ENCODE measurements at places on chromosomes 2 and 18.

DNA sequence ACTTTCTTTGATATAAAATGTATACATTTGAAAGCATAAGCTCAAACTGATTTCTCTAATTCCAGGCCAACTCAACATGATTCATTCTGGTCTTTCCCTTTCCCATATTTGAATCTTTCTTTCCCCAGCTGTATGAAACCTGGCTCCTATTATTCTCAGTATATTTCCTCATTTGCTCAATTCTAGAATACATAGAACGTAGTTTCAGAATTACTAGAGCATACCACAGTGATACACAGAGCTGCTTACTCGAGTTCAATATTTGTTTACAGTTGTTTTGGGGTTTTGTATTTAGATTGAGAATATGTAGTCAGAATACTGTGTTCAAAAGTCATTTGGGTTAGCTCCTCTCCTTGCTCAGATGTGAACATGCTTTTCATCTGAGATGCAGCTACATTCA, 43.0 kb downstream of the TNFRSF11A start:
- no peak for DNase-seq

GRCh38 chr2:152175012-152175367, 573 bp downstream of the STAM2 start:
- DNase-seq: no peak

GRCh38 chr2:179049546-179050311, at the start of gene CCDC141:
Gene CCDC141, minus strand, starts transcription at chr2:179050137. Its CDS starts 196 bp downstream, at chr2:179049941.
- no peak for DNase-seq

- DNase-seq: no peak
Observed at GRCh38 chr2:72145289-72145657, 2.4 kb downstream of the CYP26B1 start.

DNA sequence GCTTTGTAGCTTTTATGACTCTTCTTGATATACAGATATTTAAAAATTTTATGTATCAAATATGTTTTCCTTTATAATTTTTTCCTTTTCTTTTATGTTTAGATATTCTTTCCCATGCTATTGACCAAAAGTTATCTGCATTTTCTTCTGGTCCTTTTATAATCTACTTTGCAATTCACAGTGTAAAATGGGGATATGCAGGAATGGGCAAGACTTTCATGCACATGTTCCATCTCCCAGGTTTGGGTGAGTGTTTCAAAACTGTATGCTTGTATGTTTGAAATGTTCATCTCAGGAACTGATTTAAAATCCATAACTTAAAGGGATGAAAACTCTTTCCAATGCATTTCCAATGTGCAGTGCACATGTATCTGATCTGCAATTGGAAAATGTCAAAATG, 199.9 kb downstream of the MEIS1 start:
- DNase-seq: no peak

GRCh38 chr2:182668671-182669070, 47.4 kb upstream of the DNAJC10 start:
- no peak for DNase-seq

- no peak for DNase-seq
Observed at GRCh38 chr2:197304556-197305011, 6.0 kb downstream of the ANKRD44 start.

- no peak for DNase-seq
Observed at GRCh38 chr2:139409212-139409611, 629.0 kb upstream of the NXPH2 start.

- no peak for DNase-seq
Observed at GRCh38 chr2:173290046-173290445, 64.6 kb upstream of the CDCA7 start.

GRCh38 chr2:7736646-7737305, 819.6 kb downstream of the RNF144A start:
- DNase-seq: peak; percentile 7

GRCh38 chr2:205405194-205405593, 277.1 kb upstream of the NRP2 start:
- DNase-seq: no peak

- DNase-seq: peak; percentile 93
Observed at GRCh38 chr2:188975497-188976102, 1.4 kb downstream of the COL3A1 start.

DNA sequence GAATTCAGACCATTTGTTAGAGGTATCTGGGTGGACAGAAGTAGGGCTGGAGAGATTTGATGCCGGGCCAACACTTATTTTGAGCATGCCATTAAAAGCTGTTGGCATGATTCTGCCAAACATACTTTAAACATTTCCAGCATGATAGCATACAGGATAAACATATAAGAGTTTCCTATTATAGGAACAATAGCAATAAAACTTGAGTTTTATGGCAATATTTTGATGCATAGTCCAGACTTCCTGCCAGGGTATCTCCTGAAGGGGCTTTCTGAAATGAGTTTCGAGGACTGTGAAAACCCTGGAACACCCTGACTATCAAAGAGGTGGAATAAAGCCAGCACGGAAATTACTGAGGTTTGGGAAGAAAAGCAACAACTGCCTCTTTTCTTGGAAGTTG, 1398.0 kb upstream of the NXPH2 start:
- DNase-seq: no peak

DNA sequence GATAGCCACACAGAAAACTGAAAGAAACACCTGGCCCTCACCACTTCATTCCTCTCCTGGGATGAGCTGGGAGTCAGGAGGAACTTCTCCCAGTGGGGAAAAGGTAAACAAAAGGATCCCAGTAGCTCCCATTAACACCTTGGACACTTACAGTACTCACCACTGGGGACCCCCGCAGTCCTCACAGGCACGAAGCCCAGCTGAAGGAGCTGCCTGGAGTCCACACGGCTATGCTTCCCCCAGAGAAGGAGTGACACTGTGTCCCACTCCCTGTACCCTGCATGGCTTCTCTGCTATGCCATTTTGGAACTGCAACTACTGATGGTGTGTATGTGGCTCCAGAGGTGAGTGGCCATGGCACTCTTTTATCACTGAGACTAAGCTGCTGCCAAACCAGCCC, 1565.1 kb downstream of the LRP1B start:
- DNase-seq: no peak

DNA sequence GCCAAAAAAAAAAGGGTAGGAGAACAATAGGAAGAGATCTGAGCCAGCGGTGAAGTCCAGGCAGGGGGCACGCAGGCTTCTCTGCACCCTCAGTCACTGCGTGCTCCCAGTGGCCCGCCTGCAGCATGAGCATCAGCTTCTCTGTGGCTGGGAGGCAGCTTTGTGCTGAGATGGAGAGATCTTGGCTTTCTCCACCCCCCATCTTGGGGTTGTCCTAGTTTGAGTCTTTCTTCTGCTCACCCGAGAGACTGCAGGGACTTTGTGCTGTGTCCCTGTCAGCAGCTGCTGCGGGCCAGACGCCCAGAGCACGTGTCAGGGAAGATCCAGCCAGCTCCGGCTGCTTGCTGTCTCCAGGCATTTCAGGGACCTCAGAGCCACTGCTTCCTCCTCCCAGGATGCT, 20.3 kb downstream of the TRAPPC12 start:
- DNase-seq: no peak

- DNase-seq: no peak
Observed at GRCh38 chr2:88753833-88754584, 62.5 kb downstream of the RPIA start.

GRCh38 chr2:234745347-234745746, 206.5 kb upstream of the SH3BP4 start:
- DNase-seq: no peak

DNA sequence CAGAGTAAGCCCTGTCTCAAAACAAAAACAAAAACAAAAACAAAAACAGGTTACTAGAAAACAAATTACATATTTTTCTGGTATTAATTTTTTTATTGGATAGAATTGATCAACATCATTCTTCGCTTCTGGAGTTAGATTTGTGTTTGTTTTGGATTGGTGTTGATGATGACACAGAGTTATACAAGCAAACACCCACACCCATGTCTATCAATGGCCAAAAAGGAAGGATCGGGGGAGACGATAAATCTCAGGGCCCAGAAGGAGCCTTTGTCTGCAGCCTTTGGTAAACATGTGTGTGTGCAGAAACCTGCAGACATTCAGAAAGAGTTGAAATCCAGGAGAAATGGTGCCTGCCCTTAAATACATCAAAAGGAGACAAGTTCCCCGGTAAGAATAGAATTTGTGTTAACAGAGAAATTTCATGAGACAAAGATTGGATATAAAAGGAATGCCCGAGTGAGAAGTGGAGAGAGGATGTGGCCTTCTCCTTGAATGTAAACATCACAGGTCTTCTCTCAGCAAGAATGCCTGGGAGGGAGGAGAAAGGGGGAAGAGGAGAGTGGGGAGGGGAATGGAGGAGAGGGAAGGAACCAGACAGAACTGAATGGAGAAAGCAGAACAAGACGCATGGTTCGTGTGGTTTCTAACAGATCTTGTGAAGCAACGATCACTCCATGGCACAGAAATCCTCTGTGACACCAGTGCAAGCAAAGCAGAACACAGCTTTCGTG, 40.4 kb upstream of the TMEM178A start:
- no peak for DNase-seq

GRCh38 chr18:26473672-26474071, 74.7 kb downstream of the KCTD1 start:
- DNase-seq: no peak

GRCh38 chr2:112055730-112056625, 909 bp downstream of the TMEM87B start:
- DNase-seq: peak; percentile 89

DNA sequence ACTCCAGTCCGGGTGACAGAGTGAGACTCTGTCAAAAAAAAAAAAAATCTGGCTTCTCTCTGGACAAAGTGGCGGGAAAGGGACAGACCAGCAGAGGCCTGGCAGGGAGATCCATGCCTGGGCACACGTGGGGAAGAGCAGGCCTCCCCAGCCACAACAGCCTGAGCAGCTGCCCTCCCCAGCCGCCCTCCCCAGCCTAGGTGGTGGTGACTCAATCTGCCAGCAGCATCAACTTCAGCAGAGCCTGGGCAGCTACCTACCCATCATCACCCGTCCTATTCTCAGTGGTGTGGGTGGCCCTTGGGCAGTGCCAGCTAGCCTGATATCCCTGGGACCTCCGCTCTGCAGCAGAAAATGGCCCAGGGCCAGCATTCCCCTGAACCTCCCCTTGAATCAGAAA, 612.4 kb downstream of the FBXO15 start:
- DNase-seq: no peak

- DNase-seq: no peak
Observed at GRCh38 chr18:58820251-58820650, 44.4 kb upstream of the ZNF532 start.

- DNase-seq: no peak
Observed at GRCh38 chr2:106076941-106077340, 117.2 kb downstream of the UXS1 start.

DNA sequence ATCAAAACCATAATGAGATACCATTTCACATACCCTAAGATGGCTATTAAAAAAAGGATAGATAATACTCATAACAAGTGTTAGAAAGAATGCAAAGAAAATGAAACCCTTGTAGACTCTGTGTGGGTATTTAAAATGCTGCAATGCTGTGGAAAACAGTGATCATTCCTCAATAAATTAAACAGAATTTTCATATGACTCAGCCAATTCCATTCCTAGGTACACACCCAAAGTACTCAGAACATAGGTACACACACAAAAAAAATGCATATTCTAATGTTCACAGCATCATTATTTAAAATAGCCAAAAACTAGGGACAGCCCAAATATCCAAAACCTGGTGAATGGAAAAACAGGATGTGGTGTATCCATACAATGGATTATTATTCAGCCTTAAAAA, 502.3 kb downstream of the KCNJ3 start:
- DNase-seq: no peak

DNA sequence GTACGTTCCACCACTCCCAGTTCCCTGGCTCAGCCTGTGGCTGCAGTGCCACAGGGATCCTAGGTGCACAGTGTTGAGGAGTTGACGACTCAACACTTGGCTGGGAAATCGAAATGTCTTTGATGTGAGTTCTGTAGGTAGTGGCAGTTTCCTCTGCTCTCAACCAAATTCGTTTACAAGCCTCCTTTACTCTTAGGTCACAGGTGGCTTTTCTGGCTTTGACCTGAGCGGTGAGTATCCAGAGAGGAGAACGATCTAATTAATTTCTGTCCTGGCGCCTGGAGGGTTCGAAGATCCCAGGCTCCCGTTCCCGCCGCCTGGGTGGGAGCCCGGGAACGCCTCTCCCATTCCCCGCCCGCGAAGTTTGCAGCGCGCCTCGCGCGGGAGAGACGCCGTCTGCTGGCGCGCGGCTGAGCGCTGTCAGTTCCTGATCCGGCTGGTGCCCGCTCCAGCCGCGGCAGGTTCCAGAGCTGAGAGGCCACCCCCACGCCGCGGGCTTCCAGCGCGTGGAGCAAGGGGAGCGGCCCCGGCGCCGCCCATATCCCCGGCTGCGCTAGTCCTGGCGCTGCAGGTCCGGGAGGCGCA, at the start of gene LAMA3:
Gene LAMA3, plus strand, starts transcription at position 423 of the 585 bp plus-strand sequence. CDS start 231 bp downstream, outside the sequence.
- DNase-seq: peak; percentile 15

DNA sequence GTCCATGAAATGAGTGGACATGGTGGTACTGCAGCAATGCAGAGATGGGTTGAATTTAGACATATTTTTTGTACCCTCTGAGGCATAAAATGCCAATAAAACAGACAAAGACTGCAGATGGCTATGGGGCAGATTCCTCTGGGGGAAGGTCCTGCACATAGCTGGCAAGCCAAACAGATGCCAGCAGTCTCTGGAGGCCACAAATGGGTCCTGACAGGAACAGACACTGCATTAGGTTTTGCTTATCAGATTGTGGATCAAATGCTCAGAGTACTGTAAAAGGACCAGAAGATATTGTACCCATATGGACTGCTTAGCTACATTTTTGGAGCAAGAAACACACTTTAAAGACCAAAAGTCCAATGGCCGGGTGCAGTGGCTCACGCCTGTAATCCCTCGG, 40.9 kb upstream of the ORC2 start:
- DNase-seq: no peak

- DNase-seq: no peak
Observed at GRCh38 chr2:113979191-113980128, 89.6 kb downstream of the ACTR3 start.

GRCh38 chr2:42984081-42984480, 191.7 kb upstream of the HAAO start:
- no peak for DNase-seq

- DNase-seq: no peak
Observed at GRCh38 chr2:17227856-17228255, 290.4 kb downstream of the RAD51AP2 start.

- no peak for DNase-seq
Observed at GRCh38 chr2:48200620-48201293, 294.5 kb upstream of the FBXO11 start.

DNA sequence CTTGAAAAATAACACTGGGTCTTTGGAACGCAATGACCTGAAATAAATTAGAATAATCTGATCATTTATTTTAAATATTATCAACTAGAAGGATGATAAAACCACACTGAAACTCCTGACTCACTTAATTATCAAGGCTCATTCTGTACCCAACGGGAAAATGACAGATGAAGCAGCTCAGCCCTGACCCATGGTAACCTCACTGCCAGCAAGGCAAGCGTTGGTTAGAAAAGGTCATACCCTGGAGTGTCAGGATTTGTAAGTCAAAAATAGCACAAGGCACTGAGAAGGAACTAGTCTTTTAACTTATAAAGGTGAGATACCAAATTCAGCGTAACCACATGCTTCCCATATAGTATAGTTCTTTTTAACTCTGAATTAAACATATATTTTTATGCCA, 277.5 kb downstream of the ETAA1 start:
- no peak for DNase-seq

- no peak for DNase-seq
Observed at GRCh38 chr2:777546-777945, 100.3 kb upstream of the TMEM18 start.

- DNase-seq: peak; percentile 12
Observed at GRCh38 chr2:7191932-7192331, 274.7 kb downstream of the RNF144A start.

- DNase-seq: no peak
Observed at GRCh38 chr18:13302040-13302439, 83.5 kb downstream of the LDLRAD4 start.

GRCh38 chr2:236394571-236394970, 130.4 kb upstream of the ASB18 start:
- DNase-seq: no peak

Measured in AG09319 (cell line).